SJSA1 (cell line): ENCODE measurements at places on chromosomes 16 and 17.

- no peak for DNase-seq
Observed at GRCh38 chr17:34926661-34927060, 34.6 kb downstream of the CCT6B start.

- DNase-seq, result no peak
Observed at GRCh38 chr17:79537686-79538085, 73.2 kb downstream of the RBFOX3 start.

GRCh38 chr17:75263055-75263454, 1.4 kb downstream of the MRPS7 start:
- DNase-seq, result no peak

DNA sequence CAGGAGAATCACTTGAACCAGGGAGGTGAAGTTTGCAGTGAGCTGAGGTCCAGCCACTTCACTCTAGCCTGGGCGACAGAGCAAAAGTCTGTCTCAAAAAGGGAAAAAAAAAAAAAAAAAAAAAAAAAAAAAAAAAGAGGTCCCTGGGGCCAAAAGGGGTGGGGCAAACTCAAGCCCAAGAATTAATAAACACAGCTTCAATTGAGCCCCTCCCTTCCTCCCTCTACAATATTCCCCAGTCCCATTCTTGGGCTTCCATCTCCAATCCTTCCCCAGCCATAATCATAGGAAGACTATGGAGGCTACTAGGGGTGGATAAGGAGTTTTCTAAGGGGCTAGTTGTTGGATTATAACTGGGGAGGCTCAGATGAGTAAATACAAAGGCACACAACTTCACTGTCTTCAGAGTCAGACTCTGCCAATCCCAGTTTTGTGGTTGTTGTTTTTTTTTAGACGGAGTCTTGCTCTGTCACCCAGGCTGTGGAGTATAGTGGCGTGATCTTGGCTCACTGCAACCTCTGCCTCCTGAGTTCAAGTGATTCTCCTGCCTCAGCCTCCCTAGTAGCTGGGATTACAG, 9.5 kb downstream of the CAVIN1 start:
- no peak for DNase-seq

- no peak for DNase-seq
Observed at GRCh38 chr17:40617678-40618240, 29.9 kb downstream of the SMARCE1 start.

- no peak for DNase-seq
Observed at GRCh38 chr16:1333149-1333812, at the start of gene BAIAP3. BAIAP3 (plus strand) TSS chr16:1333645; CDS start chr16:1338550, 4,905 bp downstream.

GRCh38 chr17:16940116-16940881, 31.6 kb downstream of the TNFRSF13B start:
- DNase-seq, result peak; percentile 20

- no peak for DNase-seq
Observed at GRCh38 chr16:69395859-69396186, 10.0 kb upstream of the TERF2 start.

DNA sequence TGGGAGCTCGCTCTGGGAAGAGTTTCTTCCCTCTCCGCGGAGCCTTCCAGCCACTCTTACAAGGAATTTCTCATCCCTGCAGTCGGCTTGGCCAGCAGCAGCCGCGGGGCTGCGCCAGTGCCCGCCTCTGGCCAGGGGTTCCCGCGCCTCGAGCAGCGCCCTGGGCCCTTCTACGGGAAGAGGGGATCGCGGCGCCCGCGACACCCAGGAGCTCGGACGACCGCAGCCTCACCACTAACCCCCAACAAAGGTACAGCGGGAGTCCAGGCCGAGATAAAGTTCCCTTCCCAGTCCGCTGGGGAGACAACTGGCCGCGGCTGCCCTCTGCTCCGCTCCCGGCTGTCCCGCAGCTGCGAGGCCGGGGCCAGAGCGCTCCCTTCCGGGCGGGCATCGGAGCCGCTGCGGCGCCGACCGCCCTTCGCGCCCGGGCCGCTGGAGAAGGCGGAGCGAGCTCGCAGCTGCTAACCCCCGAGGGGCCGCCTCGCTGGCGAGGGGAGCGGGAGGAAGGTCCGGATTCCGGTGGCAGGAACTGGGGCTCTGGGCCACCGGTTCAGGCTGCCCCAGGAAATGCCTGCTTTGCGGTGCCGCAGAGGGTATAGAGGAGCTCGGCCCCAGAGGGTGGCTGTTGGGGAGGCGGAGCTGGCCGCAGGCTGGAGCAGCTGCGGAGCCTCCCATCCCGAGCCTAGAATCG, 3.6 kb upstream of the HS3ST3B1 start:
- peak; percentile 75 for DNase-seq

GRCh38 chr17:17358866-17359265, 55.7 kb downstream of the NT5M start:
- DNase-seq, result no peak

DNA sequence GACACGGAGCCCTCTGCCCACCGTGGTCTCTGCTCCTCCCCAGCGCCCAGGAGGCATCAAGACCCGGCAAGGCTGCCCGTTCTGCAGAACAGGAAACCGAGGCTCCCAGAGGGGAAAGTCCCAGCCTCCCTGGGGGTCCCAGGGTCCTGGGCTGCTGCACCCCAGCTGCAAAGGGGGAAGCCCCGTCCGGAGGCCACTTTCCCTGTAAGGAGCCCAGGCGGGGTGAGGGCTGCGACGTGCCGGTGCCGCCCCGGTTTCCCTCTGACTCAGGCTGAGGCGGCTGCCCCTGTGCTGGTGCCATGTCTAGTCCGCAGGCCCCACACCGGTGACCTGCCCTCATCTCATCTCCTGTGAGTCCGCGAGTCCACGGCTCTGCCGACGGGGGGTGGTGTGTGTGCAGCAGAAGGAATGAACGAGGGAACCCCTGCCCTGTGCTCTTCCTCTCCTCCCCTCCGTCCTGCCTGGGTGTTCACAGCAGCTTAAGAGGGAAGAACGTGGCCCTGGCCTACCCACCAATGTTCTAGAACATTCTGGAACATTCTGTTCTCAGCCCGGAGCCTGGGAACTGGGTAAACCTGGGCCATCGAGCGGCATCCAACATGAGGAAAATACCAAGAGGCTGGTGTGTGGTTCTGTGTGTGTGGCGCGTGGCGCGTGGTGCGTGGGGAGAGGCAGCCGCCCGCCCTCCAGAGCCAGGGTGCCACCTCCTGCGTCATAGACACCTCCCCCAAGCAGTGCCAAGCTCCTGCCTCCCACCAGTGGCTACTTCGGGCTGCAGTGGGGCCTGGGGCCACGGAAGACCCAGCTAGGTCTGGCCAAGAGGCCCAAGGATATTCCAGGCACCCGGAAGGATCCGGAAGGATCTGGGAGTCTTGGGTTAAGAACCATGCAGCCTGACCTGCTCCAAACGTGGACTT, 7.0 kb upstream of the CBFA2T3 start:
- no peak for DNase-seq

DNA sequence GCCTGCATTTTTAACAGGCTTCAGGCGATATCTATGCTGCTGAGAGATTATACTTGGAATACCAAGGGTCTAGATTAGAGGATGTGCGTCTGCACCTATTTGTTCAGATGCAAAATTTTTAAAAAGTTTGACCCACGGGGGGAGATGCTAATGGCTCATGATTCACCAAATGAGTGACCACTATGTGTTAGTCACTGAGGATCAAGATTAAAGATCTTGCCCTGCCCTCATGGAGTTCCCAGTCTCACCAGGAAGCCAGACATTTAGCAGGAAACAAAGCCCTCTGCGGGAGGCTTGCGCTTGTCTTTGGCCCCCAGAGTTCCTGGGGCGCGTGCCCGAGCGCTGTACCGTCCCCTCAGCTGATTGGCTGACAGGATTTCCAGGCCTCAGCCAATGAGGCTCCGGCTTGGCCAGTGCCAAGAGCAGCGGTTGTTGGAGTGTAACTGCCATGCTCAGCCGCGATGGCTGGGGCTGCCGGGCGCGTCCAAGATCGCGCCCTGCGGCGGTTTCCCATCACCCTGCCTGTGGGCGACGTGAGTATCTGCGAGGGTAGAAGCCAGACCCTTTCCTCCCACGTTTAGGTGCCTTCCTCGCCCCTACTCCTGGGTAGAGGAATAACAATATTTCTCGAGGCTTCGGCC, 4.5 kb upstream of the DDX19B start:
- DNase-seq, result no peak

GRCh38 chr16:75287708-75288107, 36.3 kb upstream of the BCAR1 start:
- no peak for DNase-seq

DNA sequence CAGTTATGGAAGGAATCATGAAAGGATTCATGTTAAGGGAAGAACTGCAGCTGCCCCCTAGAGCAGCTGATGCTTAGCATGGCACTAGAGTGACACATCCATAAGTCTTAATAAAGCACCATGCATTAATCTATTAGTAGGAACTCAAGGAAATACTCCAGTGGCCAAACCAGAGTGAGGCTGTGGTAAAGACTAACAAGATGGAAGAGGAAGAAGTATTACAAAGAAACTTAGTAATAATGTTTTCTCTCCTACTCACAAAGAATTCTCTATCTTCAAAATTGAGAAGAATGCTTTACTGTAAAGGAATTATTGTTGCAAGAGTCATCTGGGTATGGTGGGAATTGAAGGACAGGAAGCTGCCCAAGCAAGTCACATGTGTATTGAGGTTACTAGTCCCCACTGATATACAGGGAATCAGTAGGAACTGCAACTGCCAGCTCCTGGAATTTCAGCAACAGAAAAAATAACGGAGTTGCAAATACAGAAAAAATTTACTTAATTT, 29.9 kb upstream of the TOM1L1 start:
- no peak for DNase-seq
